Nasal cavity respiratory epithelium epithelial cell of viscerocranial mucosa (primary cell): ENCODE measurements at places on chromosomes 7 and 10. TPM values are rescaled to one million over a fixed set of nuclear protein-coding genes. Genes with fewer than 3 reads are reported as not detected.

MAD1L1 gene
- total RNA-seq: 48.4 and 49.6 TPM in 2 replicates

ACSM6 gene
- total RNA-seq: not detected in 2 replicates

CHAT gene
- total RNA-seq: not detected in 2 replicates

CLRN3 gene
- not detected in 2 replicates for total RNA-seq

NUTM2E gene
- 0.21 and 0.34 TPM in 2 replicates for total RNA-seq

PRRT4 gene
- total RNA-seq: 0.21 and 0.68 TPM in 2 replicates

FAM171A1 gene
- total RNA-seq: 5.8 and 22.2 TPM in 2 replicates

SPRN gene
- total RNA-seq: not detected in 2 replicates

ZNF679 gene
- not detected in 2 replicates for total RNA-seq

TRIM50 gene
- total RNA-seq: under 0.01 TPM in 1 of 2 replicates, not detected in the other

ADRB1 gene
- total RNA-seq: 1.6 and 7.9 TPM in 2 replicates

ZKSCAN5 gene
- total RNA-seq: 15.0 and 18.7 TPM in 2 replicates

GPRIN2 gene
- 1.4 and 7.8 TPM in 2 replicates for total RNA-seq

SPDYE6 gene
- not detected in 2 replicates for total RNA-seq

TDRD1 gene
- total RNA-seq: not detected in 2 replicates

NODAL gene
- total RNA-seq: 0.07 TPM in 1 of 2 replicates, not detected in the other

ADAM8 gene
- total RNA-seq: 26.5 and 147 TPM in 2 replicates

SPDYE1 gene
- not detected in 2 replicates for total RNA-seq

KLF14 gene
- total RNA-seq: 0.07 TPM in 1 of 2 replicates, not detected in the other

NPC1L1 gene
- total RNA-seq: under 0.01 and 0.14 TPM in 2 replicates

CFTR gene
- 0.93 TPM in 1 of 2 replicates, not detected in the other for total RNA-seq

ATG9B gene
- 1.00 and 1.7 TPM in 2 replicates for total RNA-seq

PTF1A gene
- not detected in 2 replicates for total RNA-seq

ADAMTS14 gene
- total RNA-seq: 0.14 and 0.68 TPM in 2 replicates

PLAC9 gene
- total RNA-seq: not detected in 2 replicates

HTR5A gene
- not detected in 2 replicates for total RNA-seq

HOXA11 gene
- total RNA-seq: not detected in 2 replicates

RNF133 gene
- 0.07 TPM in 1 of 2 replicates, not detected in the other for total RNA-seq

AKR1C4 gene
- not detected in 2 replicates for total RNA-seq

SPDYE2B gene
- total RNA-seq: not detected in 2 replicates

IFIT3 gene
- 3.1 and 6.4 TPM in 2 replicates for total RNA-seq

TIMM23B gene
- total RNA-seq: 19.7 and 22.2 TPM in 2 replicates

UTF1 gene
- total RNA-seq: not detected in 2 replicates

CPVL gene
- total RNA-seq: under 0.01 and 0.14 TPM in 2 replicates

NEURL1 gene
- total RNA-seq: 1.6 and 2.7 TPM in 2 replicates

HOXA1 gene
- 0.07 and 0.68 TPM in 2 replicates for total RNA-seq

IL6 gene
- total RNA-seq: 0.34 and 3.1 TPM in 2 replicates

ASB4 gene
- under 0.01 TPM in 1 of 2 replicates, not detected in the other for total RNA-seq

STOX1 gene
- under 0.01 and 0.07 TPM in 2 replicates for total RNA-seq

UCMA gene
- not detected in 2 replicates for total RNA-seq

RET gene
- total RNA-seq: 0.68 and 0.85 TPM in 2 replicates

CCDC146 gene
- total RNA-seq: 2.1 and 6.8 TPM in 2 replicates
